IMR-90 (cell line): ENCODE measurements at places on chromosomes 13 and 19. TPM values are rescaled to one million over a fixed set of nuclear protein-coding genes. Genes with fewer than 3 reads are reported as not detected.
A peak's percentile ranks its signal among the peaks of the same experiment; 100 is the strongest.

CGB1 gene
- total RNA-seq: not detected in 2 replicates

METTL21C gene
- total RNA-seq: not detected in 2 replicates

ZNRF4 gene
- not detected in 2 replicates for total RNA-seq

DNA sequence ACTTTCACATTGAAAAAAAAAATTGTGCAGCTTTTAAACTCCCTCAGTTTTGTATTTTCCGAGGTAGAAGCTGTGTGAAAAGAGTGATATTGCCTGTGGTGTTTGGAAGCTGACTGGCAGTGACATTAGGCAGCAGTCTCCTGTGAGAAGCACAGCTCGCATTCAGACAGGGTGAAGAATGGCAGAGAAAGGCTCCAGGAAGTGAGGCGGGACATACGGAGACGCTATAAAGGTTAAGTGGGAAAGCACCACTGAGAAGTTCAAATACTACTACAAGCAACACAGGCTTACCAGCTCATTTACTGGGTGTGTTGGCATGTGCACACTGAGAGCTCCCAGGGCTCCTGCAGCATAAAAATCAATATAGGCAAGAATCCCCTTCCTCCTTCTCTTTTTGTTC is 88.4 kb downstream of the RXFP2 start:
- H3K4me3 ChIP-seq: no peak overlapping the region
- no peaks in the 10 kb centered on the region for H3K36me3 ChIP-seq
- peaks cover 13% of the 10 kb centered on the region for H3K27me3 ChIP-seq
- no peak for DNase-seq

- H3K4me3 ChIP-seq: no peak overlapping the region
- H3K36me3 ChIP-seq: no peaks in the 10 kb centered on the region
- H3K4me1 ChIP-seq: no peaks in the 10 kb centered on the region
- no peak overlapping the region for H3K27ac ChIP-seq
These were observed 46.9 kb downstream of the FGF9 start for GRCh38 chr13:21717817-21718216.

GRCh38 chr13:43022934-43023288 is 475 bp upstream of the DNAJC15 start:
- H3K4me1 ChIP-seq: peaks cover 3% of the 10 kb centered on the region
- no peak for DNase-seq
- no peaks in the 10 kb centered on the region for H3K27me3 ChIP-seq
- no peaks in the 10 kb centered on the region for H3K36me3 ChIP-seq

DNA sequence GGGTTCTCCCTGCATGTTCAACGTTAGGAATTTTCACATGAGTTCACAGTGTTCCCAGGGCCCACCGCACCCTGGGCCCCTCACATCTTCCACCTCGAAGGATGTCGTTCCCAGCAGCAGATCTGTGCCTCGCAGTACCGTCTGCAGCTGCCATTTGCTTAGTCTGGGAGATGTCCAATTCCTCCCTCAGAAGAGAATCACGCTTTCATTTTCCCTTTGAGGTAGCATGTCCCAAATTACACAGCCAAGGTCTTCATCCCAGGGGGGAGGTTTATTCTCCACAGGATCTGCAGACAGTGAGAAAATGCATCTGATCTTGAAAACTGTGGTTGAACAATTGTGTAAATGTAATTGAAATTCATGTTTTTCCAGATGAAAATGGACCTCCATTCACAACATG is 150.2 kb downstream of the DCT start:
- peak; percentile 69 for DNase-seq
- peak overlapping the region; percentile 65; the same call in 1 of the 2 replicates for H3K27ac ChIP-seq
- no peak overlapping the region for H3K4me3 ChIP-seq
- no peaks in the 10 kb centered on the region for H3K27me3 ChIP-seq

GRCh38 chr19:31256593-31256960 is 92.7 kb downstream of the TSHZ3 start:
- H3K4me3 ChIP-seq: no peak overlapping the region
- no peaks in the 10 kb centered on the region for H3K36me3 ChIP-seq
- peaks cover 12% of the 10 kb centered on the region; the same call in 1 of the 2 replicates for H3K4me1 ChIP-seq
- H3K27me3 ChIP-seq: no peaks in the 10 kb centered on the region
- no peak for DNase-seq

GRCh38 chr13:98310485-98311199 is 133.6 kb upstream of the RNF113B start:
- H3K4me3 ChIP-seq: no peak overlapping the region
- H3K36me3 ChIP-seq: peaks cover 10% of the 10 kb centered on the region
- DNase-seq: no peak
- H3K27ac ChIP-seq: no peak overlapping the region
